ENCODE measurements at places on chromosomes 7 and 10.
A peak's percentile ranks its signal among the peaks of the same experiment; 100 is the strongest.

DNA sequence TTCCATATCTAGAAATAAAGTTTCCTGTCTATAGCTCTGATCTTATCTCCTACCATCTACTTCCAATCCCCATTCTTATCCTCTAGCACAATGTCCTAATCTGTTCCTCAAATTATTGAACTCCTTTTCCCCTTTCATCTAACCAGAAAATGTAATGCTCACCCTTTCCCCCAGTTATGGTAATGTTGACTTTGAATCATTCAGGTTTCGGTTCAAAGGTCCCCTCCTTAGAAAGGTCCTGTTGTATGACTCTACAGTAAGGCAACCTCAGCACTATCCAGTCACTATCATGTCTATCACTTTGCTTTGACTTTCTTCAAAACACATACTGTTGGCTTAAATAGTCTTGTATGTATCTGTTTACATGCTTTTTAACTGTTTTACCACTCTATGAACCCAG lies 264.2 kb upstream of the PCDH15 start:
- no peak for DNase-seq

GRCh38 chr10:112269266-112269665 lies 13.9 kb upstream of the TECTB start:
- DNase-seq = no peak

GRCh38 chr10:43057831-43058340 lies 19.0 kb upstream of the RET start:
- no peak for DNase-seq

DNA sequence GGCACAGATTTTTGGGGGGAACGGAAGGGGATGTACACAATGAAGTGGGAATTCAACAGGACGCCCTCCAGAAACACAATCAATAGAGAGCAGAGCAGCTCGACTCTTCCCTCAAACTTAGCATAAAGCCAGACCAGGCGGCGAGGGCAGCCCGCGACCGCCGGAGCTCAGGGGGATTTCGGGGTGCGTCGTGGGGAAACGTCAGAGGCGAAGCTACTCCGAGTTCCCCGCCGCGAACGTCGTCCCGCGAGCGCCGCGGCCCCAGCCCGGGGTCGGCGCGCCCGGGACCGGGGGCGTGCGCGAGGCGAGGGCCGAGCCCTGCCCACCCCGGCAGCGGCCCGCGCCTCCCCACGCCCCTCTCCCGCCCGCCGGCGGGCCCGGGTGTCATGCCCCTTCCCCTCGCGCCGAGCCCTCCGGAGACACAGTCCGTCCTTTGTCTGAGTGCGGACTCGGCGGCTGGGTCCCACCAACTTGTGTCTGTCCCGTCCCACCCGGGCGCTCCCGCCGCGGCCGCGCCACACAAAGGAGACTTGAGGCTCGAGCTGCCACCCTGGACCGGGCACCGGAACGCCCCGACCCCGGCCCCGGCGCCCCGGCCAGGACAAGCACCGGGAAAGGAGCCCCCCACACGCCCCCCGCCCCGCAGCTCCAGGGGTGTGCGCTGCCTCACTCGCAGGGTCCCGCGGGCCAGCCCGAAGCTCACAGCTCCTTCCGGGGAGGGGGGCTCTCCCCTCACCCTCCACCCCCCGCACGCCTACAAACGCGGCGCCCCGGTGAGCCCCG lies 634 bp downstream of the EZH2 start:
- peak; percentile 13 for DNase-seq

GRCh38 chr7:3517344-3517743 lies 216.3 kb downstream of the SDK1 start:
- no peak for DNase-seq

All from muscle of arm (tissue), 14 donors.